Stimulated activated CD4-positive, alpha-beta T cell treated with anti-CD3 and anti-CD28 coated beads, Interleukin-4, amount 100 ng/mL, for 48 hours (primary cell): ENCODE measurements at places on chromosomes 7 and 10.

DNA sequence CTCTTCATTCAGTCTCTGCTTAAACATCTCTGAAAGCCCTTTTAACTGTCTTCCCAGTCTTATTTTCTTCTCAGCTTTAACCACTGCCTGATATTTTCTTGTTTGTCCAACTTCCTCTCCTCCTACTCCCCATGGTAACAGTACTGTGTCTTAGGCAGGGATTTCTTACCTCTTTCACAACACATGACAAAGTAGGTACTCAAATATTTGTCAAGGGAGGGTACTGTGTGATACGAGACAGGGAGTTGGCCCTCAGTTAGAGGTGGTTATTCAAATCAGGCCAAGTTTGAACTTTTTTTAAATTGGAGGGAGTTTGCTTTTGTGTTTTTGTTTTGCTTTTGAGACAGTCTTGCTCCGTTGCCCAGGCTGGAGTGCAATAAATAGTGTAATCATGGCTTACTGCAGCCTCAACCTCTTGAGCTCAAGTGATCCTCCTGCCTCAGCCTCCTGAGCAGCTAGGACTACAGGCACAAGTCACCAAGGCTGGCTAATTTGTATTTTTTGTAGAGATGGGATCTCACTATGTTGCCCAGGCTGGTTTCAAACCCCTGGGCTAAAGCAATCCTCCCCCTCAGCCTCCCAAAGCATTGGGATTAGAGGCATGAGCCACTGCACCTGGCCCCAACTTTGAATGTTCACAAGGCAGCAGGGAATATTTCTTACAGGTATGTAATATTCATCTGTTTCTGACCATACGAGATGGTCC lies 2.5 kb upstream of the KPNA7 start:
- DNase-seq = no peak

GRCh38 chr7:155741082-155741481 lies 71.2 kb downstream of the SHH start:
- no peak for DNase-seq

DNA sequence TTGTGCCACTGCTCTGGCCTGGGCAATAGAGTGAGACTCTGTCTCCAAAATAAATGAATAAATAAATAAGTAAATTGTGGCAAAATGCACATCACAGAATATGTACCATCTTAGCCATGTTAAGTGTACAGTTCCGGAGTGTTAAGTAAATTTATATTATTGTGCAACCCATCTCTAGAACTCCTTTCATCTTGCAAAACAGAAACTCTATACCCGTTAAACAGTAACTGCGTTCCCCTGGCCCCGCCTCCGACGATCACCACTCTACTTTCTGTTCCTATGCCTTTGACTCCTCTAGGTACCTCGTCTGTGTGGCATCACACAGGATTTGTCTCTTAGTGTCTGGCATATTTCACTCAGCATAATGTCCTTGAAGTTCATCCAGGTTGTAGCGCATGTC lies 356.4 kb upstream of the FOXK1 start:
- DNase-seq = no peak

- no peak for DNase-seq
These were observed 95.8 kb downstream of the NRP1 start for GRCh38 chr10:33238643-33239042.

GRCh38 chr10:132232023-132232951 lies 45.5 kb downstream of the DPYSL4 start:
- DNase-seq = peak; percentile 20

GRCh38 chr10:126905776-126906703 lies 812 bp downstream of the DOCK1 start:
- no peak for DNase-seq

DNA sequence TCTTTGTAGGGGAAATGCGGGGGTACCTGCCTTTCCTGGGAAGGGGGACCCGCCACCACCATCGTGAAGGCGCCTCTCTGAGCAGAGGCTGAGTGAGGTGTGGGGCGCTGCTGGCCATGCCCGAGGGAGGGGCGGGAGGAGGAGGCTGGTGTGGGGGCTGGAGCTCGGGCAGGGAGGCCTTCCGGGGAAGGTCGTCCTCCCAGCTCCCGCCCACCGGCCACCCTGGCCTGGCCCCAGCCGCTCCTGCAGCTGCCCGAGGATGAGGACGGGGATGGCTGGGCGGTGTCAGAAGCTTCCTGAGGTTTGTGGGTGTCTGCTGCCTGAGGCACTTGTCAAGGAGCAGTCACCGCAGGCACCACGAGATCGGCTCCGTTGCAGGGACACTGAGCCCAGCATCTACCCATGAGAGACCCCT lies 11.4 kb downstream of the PWWP2B start:
- DNase-seq = no peak

DNA sequence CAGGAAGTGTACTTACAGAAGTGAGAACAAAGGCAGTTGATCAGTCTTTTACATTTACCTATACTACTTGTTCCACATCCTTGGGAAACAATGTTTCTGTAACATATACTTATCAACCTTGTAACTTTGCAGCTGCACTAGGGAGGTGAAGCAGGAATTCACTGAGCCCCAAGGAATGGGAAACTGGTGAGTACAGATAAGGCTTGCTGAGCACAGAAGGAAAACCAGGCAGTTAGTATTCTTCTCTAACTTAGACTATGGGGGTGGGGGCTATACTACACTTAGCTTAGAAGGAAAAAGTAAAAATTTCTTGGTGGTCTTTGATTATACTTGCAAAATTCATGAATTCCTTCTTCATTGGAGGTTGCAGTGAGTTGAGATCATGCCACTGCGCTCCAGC lies 6.9 kb upstream of the ZNF33A start:
- no peak for DNase-seq
